ENCODE measurements at places on chromosomes 1 and 21.

- peak; percentile 12 for DNase-seq
Measured at GRCh38 chr1:54125386-54126070, 27.3 kb downstream of the CDCP2 start.

- DNase-seq = no peak
Measured at GRCh38 chr1:242530761-242531160, 6.3 kb upstream of the PLD5 start.

DNA sequence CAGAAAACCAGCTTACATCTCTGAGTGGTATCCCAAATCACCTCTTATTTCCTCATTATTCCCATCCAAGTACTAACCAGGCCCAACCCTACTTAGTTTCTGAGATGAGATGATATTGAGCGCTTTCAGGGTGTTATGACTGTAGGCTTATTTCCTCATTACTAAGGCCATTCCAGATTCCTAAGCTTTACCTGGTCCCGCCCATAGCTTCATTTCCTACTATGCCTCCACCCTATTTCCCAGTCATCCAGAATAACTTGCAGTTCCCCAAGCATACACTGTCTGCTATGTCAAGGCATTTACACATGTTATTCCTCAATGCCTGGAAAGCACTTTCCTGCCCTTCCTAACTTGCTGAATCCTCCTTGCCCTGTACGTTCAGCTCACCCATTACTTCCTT is 79.3 kb upstream of the SPAG17 start:
- no peak for DNase-seq

DNA sequence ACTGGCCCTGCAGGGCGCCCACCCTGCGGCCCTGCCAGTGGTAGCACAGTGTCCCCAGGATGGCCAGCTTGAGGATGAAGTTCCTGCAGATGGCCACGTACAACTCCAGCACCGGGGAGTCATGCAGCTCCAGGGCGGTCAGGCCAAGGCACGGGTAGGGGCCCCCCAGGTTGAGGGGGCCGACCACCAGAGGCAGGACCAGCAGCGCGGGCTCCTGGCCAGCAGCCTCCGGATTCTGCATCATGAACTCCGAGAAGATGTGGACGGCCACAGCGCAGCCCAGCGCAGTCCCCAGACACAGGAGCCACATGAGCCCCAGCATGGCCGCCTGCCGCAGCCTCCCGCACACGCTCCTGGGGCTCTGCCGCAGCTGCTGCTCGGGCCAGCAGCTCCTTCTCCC is 41.0 kb downstream of the ZNF691 start:
- DNase-seq = no peak

- no peak for DNase-seq
Measured at GRCh38 chr1:170917373-170917772, 18.0 kb upstream of the MROH9 start.

DNA sequence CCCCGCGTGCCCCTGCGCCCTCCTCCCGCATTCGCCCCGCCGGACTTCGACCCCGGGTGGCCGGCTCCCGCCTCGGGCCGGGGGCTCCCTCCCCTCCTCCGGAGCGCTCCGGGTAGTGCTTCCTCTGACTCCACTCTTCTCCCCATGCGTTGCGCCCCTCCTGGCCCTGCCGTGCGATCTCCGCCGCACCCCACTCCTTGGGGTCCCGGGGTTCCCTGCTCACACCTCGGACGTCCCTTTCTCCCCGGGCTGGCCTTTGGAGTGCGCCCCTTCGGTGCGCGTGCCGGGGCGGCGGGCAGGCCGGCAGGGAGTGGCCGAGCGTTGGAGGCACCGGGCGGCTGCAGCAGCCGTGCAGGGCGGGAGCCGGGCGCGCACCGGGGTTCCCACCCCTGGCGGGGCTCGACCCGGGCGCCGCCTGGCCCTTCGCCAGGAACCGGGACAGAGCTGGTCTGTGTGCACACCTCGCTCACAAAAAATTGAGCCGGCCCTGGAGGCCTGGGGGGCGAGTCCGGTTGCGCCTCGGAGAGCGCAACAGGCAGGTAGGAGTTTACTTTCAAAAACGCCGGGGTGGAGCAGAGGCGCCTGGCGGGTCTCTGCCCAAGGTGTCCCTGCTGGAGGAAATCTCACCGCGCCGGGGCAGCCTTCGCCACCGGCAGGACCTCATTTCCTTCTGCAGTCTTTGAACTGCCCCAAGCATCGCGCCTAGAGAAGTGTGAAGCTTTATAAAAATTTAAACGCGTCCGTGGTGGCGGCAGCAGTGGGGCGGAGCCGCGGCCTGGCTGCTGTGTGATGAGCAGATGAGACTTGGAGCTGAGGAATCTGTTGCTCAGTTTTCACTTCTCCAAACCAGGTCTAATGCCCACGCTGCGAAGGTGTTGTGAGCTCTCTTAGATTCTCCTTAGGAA is 650 bp downstream of the VANGL1 start:
- peak; percentile 69 for DNase-seq

- DNase-seq = no peak
Measured at GRCh38 chr1:159877695-159878444, 15.4 kb upstream of the VSIG8 start.

DNA sequence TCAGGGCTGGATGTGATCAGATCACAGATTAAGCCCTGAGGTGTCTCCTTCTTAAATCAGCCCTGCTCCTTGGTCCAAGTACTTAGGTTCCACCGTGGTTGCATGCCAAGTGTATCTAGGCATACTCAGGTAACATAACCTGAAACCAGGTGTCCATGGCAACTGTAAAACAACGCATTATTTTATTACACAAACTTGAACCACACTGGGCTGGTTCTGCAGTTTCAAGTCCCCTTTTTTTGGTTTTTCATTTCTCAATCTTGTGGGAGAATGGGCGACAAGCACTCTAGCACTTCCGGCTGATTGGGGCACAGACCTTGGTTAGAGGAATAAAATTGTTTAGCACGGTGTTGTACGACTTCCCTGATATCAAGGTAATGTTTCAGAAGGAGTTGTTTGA is 65.2 kb downstream of the GBP6 start:
- DNase-seq = no peak

DNA sequence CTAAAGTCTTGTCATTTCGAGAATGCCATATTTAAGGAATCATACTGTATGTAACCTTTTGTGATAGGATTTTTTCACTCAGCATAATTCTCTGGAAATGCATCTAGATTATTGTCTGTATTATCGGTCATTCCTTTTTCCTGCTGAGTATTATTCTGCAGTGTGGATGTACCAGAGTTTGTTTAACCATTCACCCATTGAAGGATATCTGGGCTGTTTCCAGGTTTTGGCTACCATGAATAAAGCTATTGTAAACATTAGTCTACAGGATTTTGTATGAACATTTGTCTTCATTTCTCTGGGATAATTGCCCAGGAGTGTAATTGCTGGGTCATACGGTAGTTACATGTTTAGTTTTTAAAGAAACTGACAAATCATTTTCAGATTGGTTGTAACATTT is 61.8 kb downstream of the ATP1A1 start:
- no peak for DNase-seq

- no peak for DNase-seq
Measured at GRCh38 chr1:37476460-37477197, 2.2 kb downstream of the ZC3H12A start.

- no peak for DNase-seq
Measured at GRCh38 chr1:35762141-35762540, 7.6 kb downstream of the CLSPN start.

DNA sequence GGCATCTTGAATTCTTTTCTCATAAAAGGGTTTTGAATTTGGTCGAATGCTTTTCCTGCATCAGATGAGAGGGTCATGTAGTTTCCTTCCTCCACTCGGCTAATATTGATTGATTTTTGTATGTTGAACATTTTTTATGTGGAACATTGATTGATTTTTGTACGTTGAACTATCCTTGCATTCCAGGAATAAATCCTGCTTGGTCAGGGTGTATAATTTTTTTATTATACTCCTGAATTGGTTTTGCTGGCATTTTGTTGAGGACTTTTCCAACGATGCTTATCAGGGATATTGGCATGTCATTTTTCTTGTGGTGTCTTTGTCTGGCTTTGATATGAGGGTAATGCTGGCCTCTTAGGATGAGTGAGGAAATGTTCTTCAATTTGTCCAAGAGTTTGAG is 8.5 kb downstream of the TMEM240 start:
- no peak for DNase-seq

DNA sequence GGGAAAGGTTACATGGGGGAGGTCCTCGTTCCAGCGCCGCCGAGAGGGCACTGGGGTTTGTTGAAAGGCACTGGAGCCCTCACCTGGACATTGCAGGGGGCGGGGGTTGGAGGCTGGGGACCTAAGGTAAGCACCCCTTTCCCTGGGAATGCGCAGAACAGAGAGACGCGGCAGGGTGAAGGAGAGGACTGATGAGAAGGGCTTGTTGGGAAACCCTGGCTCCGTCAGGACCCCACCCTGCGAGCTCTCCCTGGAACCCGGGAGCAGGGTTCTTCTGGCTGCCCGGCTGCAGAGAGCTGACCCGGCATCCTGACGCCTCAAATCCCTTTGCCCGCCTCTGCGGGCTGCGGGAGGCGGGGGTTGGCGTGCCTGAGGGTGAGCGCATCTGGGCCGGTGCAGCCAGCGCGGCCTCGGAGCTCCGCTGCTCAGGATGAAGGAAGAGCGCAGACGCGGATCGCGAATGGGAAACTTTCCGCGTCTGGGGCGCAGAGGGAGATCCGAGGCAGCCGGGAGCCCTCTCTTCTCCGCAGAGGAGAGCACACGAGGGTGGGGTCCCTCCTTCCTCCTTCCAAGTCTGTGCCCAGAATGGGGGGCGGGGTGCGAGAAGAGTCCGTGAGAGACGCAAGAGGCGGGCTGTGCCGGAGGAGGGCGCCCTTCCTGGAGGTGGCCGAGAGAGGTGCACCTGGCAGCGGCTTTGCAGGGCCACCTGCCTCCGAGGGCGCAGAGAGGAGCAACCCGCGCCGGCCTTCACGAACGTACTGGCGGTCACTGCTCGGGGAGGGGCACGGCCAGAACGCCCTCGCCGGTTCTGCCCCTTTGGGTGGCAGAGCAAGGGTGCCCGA is 2.4 kb downstream of the IGSF21 start:
- DNase-seq = no peak

DNA sequence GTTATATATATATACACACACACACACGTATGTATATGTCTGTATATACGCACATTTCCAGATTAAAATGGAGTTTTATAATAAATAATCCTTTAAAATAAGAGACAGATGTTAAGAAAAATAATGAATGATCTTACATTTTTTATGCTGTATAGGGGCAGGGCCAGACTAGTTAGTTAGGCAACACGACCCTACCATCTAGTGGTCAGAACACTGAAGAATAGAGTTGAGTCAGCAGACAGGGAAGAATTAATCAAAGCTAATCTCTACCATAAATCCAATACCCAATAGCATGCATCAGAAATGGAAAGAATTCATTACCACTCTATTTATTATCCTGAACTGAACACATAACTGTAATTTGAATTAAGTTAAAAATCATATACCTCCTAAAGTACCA is 156.7 kb downstream of the BRINP3 start:
- DNase-seq = peak; percentile 17

- no peak for DNase-seq
Measured at GRCh38 chr1:219651993-219652392, 39.1 kb upstream of the ZC3H11B start.

DNA sequence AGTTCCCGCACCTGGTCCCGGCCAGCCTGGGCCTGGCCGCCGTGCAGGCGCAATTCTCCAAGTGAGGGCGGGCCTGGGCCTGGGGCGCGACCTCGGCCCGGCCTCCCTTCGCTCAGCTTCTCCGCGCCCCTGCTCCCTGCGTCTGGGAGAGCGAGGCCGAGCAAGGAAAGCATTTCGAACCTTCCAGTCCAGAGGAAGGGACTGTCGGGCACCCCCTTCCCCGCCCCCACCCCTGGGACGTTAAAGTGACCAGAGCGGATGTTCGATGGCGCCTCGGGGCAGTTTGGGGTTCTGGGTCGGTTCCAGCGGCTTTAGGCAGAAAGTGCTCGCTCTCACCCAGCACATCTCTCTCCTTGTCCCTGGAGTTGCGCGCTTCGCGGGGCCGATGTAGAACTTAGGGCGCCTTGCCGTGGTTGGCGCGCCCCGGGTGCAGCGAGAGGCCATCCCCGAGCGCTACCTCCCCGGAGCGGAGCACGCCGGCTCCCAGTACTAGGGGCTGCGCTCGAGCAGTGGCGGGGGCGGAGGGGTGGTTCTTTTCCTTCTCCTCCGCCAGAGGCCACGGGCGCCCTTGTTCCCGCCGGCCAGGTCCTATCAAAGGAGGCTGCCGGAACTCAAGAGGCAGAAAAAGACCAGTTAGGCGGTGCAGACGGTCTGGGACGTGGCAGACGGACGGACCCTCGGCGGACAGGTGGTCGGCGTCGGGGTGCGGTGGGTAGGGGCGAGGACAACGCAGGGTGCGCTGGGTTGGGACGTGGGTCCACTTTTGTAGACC is 1.2 kb downstream of the OLIG1 start:
- no peak for DNase-seq

DNA sequence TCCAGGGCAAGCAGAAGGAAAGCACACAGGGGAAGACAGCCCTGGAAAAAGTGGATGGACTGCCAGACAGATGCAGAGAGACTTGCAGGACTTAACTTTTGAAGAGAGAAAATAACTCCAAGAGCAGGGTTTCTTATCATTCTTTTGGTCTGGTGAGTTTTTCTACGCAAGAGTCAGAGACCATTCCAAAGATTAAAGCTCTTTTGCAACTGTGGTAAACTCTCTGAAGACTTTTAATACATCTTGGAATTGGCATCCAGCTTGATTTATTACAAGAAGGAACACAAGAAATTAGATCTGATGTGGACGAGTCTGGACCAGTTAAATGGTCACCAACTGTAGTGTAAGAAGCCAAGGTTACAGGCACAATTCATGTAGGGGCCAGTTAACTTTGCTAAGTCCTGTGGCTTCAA is 153.4 kb downstream of the SIPA1L2 start:
- no peak for DNase-seq

GRCh38 chr1:26627954-26628353 is 67.9 kb upstream of the ARID1A start:
- no peak for DNase-seq

DNA sequence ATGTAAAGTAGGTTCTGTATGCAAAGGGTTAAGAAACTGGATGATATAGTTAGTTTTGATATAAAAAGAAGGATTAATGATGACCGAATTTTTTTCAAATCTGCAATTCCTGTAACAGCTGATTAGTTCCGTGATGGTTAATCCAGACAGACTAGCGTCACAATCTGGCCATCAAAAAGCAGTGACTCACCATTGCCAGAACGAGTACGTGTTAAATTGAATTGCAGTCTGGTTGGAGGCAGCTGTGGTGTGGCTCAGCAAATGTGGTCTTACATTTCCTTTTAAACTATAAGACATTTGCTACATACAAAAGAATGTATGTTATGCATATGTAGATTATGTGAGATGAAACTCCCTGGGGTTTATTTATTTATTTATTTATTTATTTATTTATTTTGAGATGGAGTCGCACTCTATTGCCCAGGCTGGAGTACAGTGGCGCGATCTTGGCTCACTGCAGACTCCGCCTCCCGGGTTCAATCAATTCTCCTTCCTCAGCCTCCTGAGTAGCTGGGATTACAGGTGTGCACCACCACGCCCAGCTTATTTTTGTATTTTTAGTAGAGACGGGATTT is 139.8 kb downstream of the RYR2 start:
- DNase-seq = no peak

GRCh38 chr1:156104861-156105832 is 9.4 kb upstream of the LMNA start:
- no peak for DNase-seq

DNA sequence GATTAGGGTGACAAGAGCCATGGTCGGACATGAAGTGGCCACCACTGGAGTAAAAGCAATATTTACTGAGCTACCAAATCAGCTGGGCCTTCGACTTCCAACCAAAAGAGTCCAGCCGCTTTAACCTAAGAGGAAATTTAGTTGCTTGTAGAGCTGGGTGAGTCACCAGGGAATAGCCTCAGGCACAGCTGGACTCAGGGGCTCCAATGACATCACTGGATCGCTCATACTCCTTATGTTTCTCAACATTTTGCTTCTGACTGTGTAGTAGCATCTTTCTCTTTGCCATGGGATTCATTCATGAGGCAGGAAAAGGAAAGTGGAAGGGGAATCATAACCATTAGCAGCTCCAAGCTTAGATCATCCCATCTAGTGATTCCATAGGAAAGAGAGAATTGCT is 664.4 kb downstream of the MATN1 start:
- DNase-seq = no peak
